ENCODE measurements at places on chromosomes 6 and 20. TPM values are rescaled to one million over a fixed set of nuclear protein-coding genes. Genes with fewer than 3 reads are reported as not detected.

DNA sequence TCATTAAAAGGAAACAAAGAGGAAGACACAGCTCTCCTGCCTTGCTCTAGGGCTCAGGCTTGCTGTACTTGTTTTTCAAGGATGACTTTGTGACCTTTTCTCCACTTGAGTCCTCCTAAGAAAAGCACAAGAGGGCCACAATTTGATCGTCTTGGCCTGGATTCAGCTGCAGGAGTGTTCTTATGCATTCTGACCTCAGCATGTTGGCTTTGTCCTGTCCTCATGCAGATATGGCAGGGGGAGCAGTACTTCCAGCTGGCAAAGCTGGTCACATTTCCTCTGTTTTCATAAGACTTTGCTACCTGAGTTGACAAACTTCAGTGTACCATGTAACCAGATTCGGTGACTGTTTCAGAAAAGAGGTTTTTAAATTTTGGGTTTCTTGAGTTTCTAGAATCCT, 30.8 kb downstream of the KDM1B start:
- no peak for DNase-seq

DNA sequence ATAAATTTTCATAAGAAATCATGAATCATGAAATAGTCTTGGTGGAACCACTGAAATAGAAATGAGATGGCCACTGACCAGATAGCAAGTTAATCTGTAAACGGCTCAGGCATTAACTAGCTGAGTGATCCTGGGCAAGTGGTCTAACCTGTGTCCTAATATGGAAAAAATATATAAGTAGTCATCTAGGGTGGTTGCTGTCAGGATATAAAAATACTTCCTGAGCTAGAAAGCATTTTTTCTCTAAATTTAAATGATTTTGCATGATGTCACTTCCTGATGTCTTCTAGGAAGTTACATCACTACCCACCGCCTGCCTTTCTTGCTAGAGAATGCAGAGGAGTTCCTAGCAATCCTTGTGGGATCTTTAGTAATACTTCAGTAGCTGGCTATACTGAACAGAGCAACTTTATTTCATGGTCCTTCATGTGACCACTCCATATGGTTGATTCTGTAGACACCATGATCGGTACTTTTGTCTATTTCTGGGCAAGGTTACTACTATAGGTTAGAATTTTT, 228.1 kb upstream of the CEP162 start:
- no peak for DNase-seq

The MRPL2 gene
- 11.2 TPM for total RNA-seq

The MMP24 gene
- total RNA-seq: 1.5 TPM

DNA sequence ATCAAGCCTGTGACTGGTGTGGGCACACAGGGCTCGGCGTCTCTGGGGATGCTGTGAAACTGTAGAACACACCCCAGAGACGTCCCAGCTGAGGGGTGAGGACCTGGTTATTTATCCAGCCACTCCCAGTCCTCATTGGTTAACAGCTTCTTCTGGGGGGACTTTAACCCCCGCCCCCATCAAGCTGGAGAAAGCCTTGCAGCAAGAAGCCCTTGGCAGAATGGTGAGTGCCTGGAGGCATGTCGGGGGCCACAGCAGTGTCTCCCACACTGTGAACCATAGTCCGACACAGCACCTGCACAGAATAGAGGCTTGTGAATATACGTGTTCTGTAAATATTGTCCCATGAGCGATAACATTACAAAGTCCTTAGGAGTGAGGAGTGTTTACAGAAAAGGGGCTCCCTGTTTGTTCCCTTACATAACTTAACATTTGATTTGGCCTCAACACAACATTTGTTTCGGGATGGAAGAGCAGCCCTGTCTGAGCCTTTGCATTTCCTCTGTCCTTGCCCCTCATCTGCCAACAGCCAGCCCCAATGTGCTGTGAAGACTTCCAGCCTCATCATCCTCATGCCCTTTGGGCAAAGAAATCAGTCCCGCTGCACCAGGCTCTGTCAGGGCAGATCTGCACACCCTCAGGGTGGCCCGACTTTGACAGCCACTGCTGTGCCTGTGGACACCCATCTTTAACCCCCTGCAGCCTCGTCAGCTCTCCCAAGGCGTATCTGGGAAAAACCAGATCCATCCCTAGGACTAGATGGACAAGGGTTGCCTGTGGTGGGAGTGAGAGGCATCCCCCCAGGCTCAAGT, 2.2 kb upstream of the RRBP1 start:
- DNase-seq: peak; percentile 62

The SYNJ2 gene
- total RNA-seq: 40.6 TPM

GRCh38 chr20:29408034-29408695, 1849.3 kb upstream of the DEFB115 start:
- DNase-seq: no peak

- no peak for DNase-seq
These were observed 1065.7 kb upstream of the MANEA start for GRCh38 chr6:94511502-94512088.

The ECT2L gene
- total RNA-seq: not detected

DNA sequence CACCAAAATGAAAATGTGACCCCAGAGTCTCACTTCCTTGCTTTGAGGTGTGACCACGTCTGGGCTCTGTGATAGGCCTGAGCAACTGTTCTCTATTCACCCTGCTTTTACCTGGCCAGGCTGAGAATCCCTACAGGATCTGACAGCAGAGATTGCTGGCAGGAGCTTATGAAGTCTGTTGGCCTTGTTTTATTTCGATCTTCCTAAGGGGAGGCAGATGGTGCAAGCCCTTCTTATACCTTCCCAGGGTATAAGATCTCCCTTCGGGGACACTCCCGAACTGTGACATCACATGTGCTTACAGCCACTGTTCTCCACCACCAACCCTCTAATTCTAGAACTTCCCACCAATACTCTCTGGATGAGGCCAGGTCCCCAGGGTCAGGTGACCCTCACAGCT, 26.8 kb downstream of the MYT1 start:
- no peak for DNase-seq

DNA sequence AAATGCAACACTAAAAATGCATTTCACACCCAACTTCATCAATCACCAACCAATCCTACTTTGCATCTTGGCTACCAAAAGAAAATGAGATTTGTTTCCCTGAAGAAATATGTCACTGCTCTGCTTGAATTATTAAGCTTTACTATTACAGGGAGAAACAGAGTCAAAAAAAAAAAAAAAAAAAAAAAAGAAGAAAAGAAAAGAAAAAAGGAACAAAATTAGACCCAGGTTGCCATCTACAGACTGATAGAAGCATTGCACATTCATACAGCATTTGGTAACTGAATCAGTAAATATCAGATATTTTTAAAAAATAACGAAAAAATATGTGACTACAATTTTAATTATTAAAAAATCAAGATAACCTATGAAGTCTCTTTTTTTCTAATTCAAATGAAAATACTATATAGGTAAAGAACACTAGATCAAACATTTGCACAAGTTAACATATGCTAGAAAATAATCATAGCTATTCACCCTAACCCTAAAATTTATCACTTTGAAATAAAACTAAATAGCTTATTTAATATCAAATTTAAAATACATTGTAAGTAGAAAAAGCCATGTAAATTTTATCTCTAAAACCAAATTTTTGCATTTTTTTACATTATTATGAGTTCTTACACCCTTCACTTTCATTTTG, 83.3 kb downstream of the DCDC2 start:
- no peak for DNase-seq

The NEURL2 gene
- 29.9 TPM for total RNA-seq

DNA sequence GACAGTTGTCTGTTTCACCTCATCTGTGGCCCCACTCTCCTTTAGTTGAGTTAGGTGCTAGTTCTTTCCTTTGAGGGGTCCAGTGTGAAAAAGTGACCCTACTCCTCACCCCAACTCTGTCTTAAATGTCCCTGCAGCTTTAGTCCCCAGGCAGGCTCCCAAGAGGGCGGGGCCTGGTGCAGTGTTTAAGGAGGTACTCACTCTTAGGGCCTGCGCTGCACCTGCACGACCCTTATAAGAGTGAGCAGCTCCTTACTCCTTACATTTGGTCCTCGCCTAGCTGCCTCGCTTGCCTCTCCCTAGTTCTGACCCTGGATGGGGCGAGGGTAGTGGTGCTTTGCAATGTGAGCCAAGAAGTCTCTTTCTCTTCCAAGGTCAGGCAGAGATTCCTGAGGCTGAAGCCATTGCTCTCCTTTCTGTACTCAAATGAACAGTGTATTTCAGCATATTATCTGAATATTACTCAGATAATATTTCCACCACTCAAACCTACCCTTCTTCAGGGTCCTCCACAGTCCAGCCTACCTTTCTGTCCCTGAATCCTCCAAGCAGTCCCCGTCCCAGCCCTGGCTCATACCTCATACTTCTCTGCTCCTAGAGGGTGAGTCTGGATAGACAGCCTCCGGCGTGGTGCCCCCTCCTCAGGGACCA, 11.9 kb upstream of the VEGFA start:
- no peak for DNase-seq

DNA sequence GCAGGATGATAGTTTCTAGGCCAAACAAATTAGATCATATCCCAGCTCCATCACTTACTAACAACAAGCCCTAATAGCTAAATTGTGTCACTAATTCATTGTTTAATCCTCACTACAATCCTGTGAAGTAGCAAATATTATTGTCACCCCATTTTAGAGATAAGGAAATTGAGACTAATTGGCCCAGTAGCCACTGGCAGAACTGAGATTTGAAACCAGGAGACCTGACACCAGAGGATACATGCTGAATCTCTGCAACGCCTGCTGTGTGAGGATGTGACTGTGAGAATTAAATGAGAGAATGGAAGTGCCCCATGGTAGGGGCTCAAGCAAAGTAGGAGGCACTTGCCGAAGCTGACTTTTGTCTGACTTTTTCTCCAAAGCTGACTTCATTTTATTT, 124.3 kb upstream of the CITED2 start:
- no peak for DNase-seq

- DNase-seq: no peak
These were observed 657.1 kb downstream of the CBLN4 start for GRCh38 chr20:55348223-55348622.

GRCh38 chr6:55023230-55023629, 151.1 kb upstream of the HCRTR2 start:
- DNase-seq: peak; percentile 16

- DNase-seq: no peak
These were observed 871.1 kb downstream of the KIF16B start for GRCh38 chr20:15702161-15702560.

DNA sequence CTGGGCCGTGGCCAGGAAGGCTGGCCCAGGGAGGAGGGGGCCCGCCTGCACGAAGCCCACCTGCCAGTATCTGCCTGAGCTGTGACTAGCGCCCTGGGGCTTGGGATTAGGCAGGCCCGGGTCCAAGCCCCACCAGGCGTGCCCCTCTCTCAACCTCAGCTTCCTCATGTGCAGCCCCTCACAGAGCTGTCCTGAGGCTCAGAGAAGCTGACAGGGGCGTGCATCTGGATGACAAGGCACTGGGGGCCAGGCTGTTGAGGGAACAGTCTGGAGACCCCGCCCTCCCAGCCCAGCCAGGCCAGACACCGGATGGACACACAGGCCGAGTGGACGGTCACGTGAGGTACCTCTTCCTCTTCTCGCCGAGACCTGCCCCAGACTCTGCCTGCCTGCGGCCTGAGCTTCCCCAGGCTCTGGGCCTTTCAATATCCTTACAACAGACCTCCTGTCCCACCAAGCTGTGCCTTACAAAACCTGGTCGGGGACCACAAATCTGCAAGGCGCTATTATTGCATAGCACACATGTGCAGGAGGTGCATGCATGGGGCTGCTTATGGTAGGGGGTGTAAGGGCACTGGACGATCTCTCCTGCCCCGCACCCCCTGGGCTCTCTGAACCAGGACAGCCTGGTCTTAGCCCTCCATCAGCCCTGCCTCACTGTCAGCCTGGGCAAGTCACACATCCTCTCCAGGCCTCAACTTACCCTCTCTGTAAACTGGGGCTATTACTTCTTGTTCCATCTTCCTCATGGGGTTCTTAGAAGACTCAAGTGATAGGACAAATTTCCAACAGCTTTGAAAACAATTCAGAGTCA, 20.0 kb downstream of the NOL4L start:
- DNase-seq: no peak

The CD40 gene
- total RNA-seq: 18.7 TPM

The NNAT gene
- total RNA-seq: 17.5 TPM

The PSORS1C1 gene
- total RNA-seq: not detected

- no peak for DNase-seq
These were observed 50.5 kb upstream of the FRMD1 start for GRCh38 chr6:168129292-168130167.

The ADTRP gene
- 39.7 TPM for total RNA-seq

- DNase-seq: no peak
These were observed 13.4 kb downstream of the MTFR2 start for GRCh38 chr6:136236466-136237293.

The LCA5 gene
- 5.5 TPM for total RNA-seq

DNA sequence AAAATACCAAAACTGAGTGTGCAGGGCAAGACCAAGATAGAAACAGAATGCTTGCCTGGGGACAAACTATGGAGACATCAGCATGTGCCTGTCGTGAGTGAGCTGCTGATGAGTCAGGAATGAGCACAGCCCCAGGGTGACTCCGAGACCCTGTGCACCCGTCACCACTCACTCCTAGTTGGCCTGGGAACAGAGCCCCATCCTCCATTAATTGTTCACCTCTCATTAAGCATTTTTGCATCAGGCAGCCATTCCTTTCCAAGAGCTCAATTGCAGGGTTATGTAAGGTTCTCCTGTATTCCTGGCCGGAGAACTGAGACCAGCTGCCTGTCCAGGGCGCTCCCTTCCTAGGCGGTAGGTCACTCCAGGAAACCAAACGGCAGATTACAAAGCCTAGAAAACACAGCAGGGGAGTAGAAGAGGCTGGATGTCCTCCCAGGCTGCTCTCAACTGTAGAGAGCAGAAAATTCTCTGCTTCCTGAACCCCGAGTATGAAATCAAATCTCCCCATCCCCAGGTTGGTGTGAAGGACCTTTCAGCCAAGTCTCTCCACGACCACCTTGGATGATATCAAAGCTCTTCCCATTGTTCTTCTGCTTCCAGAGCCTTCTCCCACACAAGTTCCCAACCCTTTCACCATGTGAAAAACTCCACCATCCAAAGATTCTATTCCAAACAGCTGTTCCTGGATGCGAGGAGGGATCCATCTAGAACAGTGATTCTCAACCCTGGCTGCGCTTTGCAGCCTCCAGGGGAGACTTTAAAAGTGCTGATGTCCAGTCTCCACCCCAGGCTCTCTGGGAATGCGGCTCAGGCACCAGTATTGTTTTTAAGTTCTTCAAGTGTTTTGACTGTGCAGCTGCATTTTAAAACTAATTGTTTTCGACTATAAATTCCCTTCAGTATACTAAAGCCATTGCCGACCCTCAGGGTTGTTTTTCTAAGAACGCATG, 532.6 kb upstream of the JARID2 start:
- DNase-seq: no peak

The IL17F gene
- total RNA-seq: not detected

The COL19A1 gene
- total RNA-seq: 13.4 TPM

DNA sequence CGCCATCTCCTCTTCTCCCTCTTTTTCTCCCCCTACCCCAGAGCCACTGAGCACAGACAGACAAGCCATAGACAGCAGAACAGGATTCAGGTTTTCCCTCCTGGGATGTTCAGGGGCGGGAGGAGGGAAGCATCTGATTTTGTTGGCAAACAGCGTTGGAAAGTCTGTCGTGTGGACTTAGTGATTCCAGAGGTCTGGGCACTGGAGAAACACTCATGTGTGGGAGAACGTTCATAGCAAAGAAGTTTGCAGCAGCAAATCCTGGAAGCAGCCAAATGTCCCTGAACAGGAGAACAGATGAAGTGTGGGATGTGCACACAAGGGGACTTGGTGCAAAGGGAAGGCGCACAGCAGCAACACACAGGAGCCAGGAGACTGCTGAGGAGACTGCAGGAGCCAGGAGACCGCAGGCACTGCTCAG, 264.1 kb upstream of the CDYL start:
- DNase-seq: no peak
